ENCODE measurements at places on chromosomes 3 and 15.

DNA sequence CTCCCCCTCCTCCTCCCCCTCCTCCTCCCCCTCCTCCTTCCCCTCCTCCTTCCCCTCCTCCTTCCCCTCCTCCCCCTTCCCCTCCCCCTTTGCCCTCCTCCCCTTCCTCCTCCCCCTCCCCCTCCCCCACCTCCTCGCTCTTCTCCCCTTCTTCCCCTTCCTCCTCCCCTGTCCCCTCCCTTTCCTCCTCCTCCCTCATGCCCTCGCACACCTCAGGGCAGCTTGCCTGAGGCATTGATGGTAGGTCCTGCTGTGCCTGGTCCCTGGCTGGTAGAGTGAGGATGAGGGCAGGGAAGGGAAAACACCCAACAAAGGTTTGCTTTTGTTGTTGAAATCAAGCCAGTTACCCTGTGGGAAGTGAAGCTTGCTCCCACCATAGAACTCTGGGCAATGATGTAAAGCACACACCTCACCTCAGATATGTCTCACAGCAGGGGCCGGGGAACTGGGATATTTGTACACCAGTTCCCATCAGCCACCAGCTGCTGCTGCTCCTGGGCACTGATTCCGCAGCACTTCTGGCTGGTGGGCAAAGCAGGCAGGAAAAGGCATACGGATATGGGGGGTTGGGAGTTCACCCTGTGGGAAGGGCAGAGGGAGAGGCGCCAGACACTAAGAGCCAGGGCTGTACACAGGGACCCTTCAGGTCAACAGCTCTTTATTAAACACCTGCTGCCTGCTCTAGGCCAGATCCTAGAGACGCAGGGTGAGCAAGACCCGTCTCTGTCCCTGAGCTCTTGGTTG, 13.8 kb downstream of the ISG20 start:
- DNase-seq: no peak

DNA sequence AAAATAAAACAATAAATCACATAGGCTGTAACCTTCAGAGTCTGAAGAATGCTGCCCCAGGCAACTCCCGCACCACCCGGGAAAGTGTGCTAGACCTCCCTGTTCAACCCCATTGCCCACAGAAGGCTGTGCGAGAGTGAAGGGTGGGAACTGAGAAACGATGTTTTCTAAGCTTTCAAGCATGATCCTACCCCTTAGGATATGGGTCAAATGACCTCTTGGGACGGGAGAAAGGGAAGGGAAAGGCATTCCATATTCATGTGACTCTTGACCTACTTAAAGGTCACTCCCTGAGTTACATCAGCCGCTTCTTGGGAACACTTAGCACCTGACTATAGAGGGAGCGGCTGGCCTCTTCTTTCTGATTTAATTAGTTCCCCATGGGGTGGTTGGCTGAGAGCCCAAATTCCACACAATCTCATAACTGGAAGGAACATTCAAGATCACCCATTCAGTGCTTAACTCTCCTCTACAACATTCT, 114.7 kb upstream of the SLC24A5 start:
- DNase-seq: no peak

DNA sequence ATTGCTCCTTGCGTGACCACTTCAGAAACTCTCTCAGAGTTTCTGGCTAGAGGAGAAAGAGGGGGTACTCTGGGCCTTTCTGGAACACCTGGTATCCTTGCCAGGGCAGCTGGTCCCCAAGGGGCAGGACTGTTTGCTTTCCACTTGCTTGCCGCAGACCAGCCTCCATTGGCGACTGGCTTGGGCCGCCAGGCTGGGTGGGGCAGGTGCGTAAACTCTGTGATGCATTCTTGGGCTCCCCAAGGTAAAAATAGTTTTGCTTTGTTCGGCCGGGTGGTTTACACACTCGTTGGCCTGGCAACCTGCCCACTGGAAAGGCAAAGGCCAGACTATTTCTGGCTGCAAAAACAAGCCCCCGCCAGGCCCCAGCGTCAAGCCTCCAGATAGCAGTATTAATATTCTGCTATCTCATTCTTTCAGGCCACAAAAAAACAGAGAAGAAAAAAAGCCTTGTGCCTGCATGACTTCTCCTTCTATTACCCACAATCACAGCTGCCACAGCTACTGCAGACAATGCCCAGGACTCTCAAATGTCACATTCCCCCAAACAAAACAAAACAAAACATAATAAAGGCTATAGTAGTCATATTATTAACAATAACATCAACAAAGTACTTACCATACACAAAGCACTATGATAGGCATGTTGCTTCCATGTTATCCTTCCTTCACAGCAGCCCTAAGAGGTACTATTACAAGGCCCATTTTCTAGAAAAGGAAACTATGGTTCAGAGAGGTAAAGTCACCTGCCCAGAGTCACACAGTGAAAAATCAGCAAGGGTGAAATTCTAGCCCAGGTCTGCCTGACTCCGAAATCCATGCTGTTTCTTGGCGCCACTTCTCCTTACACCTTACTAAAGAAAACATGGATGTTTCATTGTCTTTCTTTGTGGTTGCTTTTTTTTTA, 14.0 kb upstream of the SSUH2 start:
- peak; percentile 89 for DNase-seq

DNA sequence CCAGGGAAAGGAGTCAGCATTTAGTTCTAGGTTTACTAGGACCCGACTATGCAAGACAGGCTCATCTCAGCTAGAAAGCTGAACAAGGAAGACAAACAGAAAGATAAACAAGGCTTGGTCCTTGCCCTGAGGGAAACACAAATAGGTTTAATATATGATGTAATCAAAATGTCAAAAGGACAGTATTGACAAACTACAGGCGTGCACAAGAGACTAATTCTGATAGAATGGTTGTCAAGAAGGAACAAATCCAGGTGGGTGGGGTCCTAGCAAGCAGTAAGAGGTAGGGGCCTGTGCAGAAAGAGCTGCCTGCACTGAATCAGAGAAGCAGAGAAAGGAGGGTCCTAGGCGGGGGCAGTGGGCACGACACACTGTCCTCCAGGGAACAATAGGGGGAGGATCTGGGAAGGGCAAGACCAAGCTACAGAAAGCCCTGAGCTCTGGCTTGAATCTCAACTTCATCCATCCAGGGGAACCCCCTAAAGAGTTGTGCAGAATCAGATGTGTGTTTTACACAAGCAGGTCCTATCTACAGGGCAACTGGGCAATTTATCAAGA, 23.4 kb downstream of the RFTN1 start:
- no peak for DNase-seq

DNA sequence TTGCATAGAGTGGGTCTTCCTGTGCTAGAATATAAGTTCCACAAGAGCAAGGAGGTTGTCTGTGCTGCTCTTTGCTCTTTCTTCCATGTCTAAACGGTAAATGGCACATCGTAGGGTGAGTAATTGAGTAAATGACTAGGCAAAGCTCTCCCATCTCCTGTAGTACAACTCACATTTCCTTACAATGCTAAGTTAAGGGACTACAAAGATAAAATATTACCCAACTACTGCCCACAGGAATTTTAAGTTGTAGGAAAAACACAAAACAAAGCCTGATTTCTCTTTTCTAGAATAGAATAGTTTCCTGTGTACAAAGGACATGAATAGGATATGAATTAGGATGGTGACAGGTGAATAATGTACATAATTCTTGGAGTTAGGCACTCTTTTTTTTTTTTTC, 19.9 kb upstream of the LRIG1 start:
- DNase-seq: no peak

DNA sequence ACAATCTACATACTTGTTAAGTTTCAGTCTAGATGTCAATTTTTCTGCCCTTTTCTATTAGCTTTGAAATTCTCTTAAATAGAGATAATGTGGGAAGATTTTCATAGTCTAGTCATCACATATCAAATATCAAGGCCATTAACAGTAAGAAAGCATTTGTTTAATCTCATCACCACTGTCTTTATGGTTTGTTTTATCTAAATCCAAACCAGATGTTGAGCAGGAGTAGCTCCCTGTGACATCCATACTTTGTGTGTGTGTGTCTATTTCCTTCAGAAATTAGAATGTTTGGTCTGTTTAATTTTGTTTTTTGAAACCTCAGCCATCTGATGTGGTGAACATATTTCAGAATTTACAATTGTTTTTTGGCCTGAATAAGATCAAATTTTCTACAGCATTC, 23.1 kb upstream of the GOLGA8B start:
- no peak for DNase-seq

DNA sequence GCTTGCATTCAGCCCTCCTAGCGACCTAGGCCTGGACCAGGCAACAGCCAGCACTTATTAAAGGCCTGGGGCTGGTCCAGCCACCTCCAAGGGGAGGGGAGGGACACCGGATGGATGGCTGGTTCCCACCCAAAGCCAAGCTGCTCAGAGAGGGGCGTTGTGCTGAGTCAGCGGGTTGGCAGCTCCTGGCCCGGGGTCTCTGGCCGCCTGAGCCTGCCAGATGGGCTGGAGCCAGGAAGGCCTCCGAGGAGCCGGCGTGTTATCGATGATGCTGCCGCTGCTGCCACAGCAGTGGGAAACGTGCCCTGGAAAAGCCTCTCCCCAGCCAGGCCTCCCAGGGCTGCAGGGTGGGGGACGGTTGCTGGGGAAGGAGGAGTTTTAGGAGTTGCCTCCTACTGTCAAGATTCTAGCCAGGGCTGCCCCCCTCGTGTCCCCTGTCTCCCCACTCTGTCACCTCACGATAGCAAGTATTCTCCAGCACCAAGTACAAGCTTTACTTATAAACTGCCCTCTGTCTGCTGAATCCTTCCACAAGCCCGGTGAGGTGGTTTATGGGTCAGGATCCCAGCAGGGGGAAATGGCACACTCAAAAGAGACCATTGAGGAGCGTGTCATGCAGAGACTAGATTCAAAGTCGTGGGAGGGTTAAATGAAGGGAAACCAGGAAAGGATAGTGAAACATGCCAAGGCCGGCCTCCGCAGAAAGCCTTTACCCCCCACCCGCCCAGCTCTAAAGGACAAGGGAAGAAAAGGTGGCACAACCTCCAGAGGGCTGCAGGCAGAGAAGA, 43.2 kb upstream of the TSEN2 start:
- peak; percentile 87 for DNase-seq

GRCh38 chr3:53696401-53697172, 149.6 kb downstream of the CHDH start:
- DNase-seq: no peak

GRCh38 chr3:32349184-32349583, 42.5 kb upstream of the CMTM7 start:
- DNase-seq: no peak

GRCh38 chr3:100030346-100030745, 84.0 kb downstream of the FILIP1L start:
- DNase-seq: no peak

GRCh38 chr3:137035631-137036030, 77.8 kb downstream of the IL20RB start:
- DNase-seq: no peak
